Activated naive CD4-positive, alpha-beta T cell treated with anti-CD3 and anti-CD28 coated beads, Interleukin-2, amount 50 U/mL, for 72 hours (primary cell): ENCODE measurements at places on chromosomes 5 and 9.
A peak's percentile ranks its signal among the peaks of the same experiment; 100 is the strongest.

DNA sequence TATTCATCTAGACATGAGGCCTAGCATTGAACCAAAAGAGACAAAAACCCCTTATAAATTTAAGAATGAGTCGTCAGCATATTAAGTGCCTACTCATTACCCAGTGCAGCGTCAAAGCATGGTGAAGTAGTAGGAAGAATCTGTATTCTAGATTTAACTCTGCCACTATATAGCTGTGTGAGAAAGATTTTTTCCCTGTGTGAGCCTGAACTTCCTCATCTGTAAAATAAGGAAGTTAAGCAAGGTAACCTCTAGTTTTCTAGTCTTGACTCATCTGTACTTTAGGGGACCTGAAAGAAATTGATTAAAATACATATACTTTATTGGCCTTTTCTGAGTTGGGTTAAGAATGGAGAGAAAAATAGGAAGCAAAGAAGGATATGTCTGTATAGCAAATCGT is 82.1 kb upstream of the RUSC2 start:
- DNase-seq, result no peak

GRCh38 chr9:1276474-1276873 is 226.3 kb downstream of the DMRT2 start:
- no peak for DNase-seq

DNA sequence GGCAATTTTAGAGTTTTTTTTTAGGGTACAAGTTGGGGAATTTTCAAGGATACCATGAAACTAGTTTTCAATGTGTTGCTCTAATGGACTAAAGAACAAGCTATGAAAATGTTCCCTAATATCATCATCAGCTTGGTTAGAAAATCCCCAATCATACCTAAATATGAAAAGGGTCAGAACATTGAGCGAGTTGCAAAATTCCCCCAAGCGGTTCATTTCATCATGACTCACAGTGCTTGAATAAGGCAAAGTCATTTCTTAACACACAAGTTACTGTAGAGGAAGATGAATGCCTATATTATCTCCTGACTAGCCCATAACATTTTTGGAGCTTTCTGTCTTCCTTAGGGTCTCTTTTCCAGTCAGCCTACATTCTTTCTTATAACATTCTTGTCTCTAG is 62.7 kb downstream of the ST8SIA4 start:
- no peak for DNase-seq

GRCh38 chr5:59648949-59649921 is 244.3 kb downstream of the PDE4D start:
- DNase-seq, result no peak

DNA sequence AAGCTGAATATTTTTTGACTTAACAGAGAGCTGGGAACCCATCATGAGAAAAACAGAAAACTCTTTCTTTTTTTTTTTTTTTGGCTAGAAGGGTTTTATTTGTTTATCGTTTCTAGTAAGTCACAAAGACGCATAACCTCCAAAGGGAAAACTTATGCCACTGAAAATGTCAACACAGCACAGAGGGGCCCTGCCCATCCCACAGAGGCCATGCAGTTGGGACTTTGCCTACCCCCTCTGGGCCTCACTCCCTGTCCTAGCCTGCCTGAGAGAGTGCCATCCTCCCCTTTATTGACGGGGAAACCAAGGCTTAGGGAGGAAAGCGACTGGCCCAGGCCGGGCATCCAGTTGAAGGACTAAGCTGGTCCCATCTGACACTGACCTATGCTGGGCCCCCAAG is 74.7 kb downstream of the VAV2 start:
- no peak for DNase-seq

DNA sequence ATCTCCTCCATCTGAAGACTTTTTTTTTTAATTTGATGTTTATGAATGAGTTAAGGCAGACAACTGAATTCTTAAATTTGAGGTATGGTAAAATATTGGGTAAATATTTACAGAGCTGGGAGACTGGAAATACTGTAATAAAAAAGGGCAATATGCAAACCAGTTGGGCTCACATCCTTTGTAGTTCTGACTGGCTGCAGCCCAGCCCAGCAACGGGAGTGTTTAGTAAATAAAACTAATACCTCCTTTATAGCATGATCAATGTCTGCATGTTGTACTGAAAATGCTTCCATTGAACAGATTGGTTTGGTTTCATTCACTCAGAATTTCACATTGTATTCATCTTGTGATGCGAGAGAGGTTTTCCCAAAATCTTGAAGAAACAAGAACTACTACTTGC is 365.0 kb downstream of the DMRT2 start:
- no peak for DNase-seq

GRCh38 chr5:130316971-130317680 is 412.9 kb downstream of the CHSY3 start:
- no peak for DNase-seq

GRCh38 chr5:159519365-159519764 is 189.1 kb upstream of the IL12B start:
- no peak for DNase-seq

DNA sequence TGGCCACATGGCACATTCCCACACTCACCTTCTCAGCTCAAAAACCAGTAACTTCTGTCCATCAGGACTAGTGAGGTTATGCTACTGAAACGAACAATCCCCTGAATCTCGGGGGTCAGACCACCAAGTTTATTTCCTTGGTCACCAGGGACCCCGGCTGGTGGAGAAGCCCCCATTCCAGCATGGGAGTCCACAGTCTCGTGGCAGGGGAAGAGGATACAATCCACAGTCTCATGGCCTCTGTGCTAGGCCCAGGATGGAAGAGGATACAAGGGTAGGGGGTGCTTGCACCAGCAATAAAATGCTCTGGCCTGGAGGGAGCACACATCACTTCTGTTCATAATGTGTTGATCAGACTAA is 7.4 kb upstream of the CARD19 start:
- DNase-seq, result no peak

- no peak for DNase-seq
Measured at GRCh38 chr9:4987961-4988421, 2.9 kb downstream of the JAK2 start.

DNA sequence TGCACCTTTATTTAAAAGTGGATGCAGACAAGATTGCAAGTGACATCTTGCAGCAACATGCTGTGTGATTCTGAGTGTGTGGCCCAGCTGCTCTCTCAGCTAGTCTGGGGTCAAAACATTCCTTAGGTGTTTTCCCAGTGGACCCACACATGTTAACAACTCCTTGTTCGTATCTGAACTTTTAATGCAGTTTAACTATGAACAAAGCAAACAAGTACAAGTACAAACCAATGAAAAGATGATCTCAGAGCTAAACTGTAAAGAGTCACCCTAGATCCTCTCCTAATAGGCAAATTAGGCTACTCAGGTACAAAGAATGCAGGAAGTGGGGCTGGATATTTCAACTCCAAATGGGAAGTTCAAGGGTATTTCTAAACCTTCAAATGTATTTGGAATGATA is 108.4 kb downstream of the ENTREP1 start:
- no peak for DNase-seq

DNA sequence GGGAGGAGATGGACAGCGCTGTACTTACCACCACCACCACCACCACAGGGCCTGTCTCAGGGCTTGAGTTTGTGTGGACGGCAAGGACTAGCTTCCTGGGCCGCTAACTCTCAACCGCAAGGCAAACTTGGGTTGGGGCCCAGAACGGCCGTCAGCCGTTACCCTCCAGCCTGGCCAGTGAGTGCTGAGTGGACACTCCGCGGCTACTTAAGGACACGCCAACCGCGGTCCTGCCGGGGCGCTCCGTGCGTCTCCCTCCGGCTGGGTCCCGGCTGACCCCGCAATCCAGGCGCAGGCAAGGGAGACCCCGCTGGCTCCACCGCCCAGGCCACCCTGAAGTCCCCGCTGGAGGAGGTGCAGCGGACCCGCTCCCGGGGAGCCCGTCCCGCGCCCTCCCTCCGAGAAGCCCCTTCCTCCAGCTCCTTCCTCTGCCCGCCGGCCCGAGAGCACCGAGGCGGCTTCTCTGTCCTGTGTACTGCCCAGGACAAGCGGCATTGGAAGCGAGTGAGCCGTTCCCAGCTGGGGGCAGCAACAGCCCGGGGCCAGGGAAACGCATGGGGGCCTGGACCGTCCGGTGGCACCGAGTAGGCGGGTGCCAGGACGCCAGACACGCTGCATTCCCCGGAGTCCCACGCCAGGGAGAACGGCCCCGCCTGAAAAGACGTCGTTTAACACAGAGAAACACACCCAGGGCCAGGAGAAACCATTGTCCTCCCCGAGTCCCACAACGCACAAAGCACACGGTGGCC is 46.6 kb downstream of the HABP4 start:
- no peak for DNase-seq

- DNase-seq, result no peak
Measured at GRCh38 chr9:94867842-94868312, 141.4 kb downstream of the AOPEP start.

DNA sequence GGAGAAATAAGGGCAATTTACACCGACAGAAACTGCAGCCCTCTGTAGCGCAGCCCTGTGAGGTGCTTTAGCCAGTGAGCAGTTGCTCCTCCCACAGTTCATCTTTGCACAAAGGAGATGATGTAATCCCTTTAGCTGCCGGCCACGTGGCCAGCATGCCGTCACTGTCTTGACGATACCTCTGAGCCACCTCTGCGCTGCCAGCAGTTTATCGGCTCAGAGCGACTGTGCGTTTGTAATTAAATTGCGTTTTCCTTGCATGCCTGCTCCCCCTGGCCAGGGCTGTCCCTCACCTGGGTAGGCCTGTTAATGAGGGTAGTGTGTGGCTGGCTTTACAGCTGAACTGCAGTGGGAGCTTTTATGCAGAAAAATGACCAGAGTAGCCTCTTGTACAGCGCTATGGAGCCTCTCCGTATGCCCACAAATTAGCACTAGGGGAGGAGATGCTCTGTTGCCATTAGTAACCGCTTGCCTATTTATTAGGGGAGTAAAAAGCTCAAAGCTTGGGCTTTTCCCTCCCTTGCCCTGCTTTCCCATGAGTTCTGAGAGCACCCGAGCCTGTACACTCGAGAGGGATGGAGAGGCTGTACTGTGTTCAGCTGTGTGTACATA is 107.0 kb downstream of the TRIO start:
- no peak for DNase-seq

GRCh38 chr9:115134941-115135340 is 17.0 kb upstream of the TNC start:
- DNase-seq, result no peak

- DNase-seq, result no peak
Measured at GRCh38 chr5:153099328-153099727, 391.1 kb upstream of the GRIA1 start.

- no peak for DNase-seq
Measured at GRCh38 chr5:171426266-171426665, 6.8 kb downstream of the FGF18 start.

GRCh38 chr5:174567506-174568141 is 156.8 kb upstream of the MSX2 start:
- DNase-seq, result no peak

GRCh38 chr5:159286420-159287035 is 23.4 kb downstream of the UBLCP1 start:
- no peak for DNase-seq

- DNase-seq, result no peak
Measured at GRCh38 chr5:38846379-38847011, 683 bp downstream of the OSMR start.

DNA sequence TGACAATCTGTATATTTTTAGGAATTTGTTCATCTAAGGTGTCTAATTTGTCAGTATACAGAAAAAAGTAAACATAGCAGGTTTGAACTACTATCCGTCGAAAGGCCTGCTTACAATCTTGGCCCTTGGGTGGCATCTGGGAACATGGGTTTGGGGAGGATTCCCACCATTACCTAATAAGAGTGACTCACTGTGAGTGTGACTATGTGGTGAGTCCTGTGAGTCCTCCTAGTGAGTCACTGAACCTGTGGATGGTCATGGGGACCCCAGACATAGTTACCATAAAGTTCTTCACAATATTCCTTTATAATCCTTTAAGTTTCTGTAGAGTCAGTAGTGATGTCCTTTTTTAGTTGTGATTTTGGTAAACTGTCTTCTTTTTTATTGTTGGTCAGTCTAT is 37.0 kb downstream of the RNF130 start:
- DNase-seq, result no peak

DNA sequence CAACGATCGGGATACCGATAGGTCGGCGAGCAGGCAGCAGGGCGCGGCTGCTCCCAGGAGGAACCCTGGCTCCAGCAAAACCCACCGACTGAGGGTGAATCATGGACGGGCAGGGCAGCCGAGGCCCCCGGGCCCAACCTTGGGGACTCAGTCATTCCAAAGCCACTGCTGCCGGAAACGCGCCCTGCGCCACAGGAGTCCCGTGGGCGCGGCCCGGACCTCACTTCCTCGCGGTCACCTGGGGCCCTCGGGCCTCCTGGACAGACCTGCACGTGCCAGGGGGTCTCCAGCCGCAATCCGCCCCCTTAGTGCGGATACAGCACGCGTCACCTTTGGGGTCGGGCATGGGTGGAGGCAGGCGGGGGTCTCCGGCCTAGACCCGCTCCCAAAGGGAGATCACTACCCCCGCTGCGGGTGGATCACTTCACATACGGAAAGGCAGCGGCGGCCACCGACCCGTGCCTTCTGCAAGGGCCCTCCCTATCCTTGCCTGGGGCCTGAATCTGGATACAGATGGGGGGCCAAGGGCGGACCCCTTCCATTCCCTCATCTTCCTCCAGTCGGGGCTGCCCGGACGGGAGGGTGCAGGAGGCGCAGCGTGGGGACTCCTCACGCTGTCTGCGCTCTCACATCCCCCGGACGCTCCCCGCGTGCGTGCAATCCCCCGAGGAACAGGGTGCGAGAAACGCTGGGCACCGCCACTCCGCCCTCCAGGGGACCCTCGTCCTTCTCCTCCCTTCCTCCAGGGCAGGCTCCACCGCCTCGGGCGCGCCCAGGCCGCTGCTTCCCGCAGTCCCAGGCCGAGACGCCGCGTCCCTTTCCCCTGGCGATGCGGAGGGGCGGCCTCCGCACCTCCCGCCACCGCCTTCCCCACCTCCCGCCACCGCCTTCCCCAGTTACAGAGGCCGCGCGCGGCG is 586 bp downstream of the TXN start:
- peak; percentile 49 for DNase-seq

DNA sequence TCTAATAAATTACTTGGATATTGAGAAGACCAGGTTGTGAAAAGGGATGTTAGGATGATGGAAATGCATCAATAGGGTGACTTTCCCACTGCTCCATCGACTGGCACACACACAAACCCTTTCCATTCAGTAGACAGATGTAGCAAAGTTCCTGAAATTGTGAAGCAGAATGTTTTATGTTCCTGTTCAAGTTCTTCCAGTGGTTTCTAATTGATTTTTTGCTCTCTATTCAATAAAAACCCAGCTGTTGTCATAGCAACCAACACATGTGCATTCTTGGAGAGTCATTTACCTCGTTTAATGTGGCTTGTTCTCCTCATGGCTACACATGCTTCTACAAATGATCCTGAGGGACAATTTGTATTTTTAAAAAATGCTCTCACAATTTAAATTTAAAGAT is 244.6 kb downstream of the RAB3C start:
- DNase-seq, result no peak
